Endothelial cell of coronary artery (primary cell): ENCODE measurements at places on chromosomes 5 and 9. TPM values are rescaled to one million over a fixed set of nuclear protein-coding genes. Genes with fewer than 3 reads are reported as not detected.

DPYSL3 gene
- total RNA-seq = 90.6 and 116 TPM in 2 replicates

NR2F1-AS1 gene
- 17.5 and 27.9 TPM in 2 replicates for total RNA-seq

LCN2 gene
- total RNA-seq = 0.18 TPM in 1 of 2 replicates, not detected in the other

PTPN3 gene
- under 0.01 and 2.8 TPM in 2 replicates for total RNA-seq

INSL6 gene
- not detected in 2 replicates for total RNA-seq

FRMD3 gene
- total RNA-seq = 2.3 and 14.8 TPM in 2 replicates

NSG2 gene
- not detected in 2 replicates for total RNA-seq

NME5 gene
- total RNA-seq = 1.2 and 1.5 TPM in 2 replicates

PLAC8L1 gene
- total RNA-seq = 0.18 and 0.38 TPM in 2 replicates

SLC25A2 gene
- 0.09 and 0.19 TPM in 2 replicates for total RNA-seq

PLPP7 gene
- 0.90 and 3.3 TPM in 2 replicates for total RNA-seq

ECM2 gene
- total RNA-seq = 0.18 and 0.38 TPM in 2 replicates

NIPAL4 gene
- total RNA-seq = not detected in 2 replicates

SLC9A3 gene
- 0.45 and 0.66 TPM in 2 replicates for total RNA-seq

GDNF gene
- total RNA-seq = 0.09 TPM in 1 of 2 replicates, not detected in the other

POU5F2 gene
- total RNA-seq = 0.54 and 0.85 TPM in 2 replicates

FCN2 gene
- total RNA-seq = not detected in 2 replicates

ANXA2R gene
- total RNA-seq = 3.1 and 4.5 TPM in 2 replicates

NR5A1 gene
- not detected in 2 replicates for total RNA-seq
